ELR (cell line): ENCODE measurements at places on chromosomes 5 and 9.

DNA sequence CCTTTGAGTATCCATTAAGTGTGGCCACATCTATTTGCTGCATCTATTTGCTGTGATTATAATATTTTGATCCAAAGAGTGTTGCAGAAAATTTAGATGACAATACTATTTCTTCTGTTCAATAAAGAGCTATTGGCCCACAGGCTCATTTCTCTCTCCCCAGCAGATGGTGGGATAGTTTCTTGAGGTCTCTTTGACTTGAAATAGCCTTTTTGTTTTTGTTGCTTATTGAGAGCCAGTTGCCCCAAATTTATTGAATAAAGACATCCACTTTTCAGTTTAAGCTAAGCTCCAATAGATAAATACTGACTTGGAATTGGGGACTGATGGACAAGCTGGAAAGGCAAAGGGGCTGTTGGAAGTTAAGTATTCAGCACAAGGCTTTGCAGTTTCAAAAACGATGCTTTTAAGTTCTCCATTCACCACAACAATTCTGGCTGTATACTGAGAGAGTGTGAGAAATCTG, 290.1 kb upstream of the MPDZ start:
- no peak for DNase-seq

GRCh38 chr9:90141723-90142122, 500.9 kb downstream of the DIRAS2 start:
- DNase-seq = peak; percentile 30

GRCh38 chr5:96794757-96795156, 13.0 kb downstream of the ERAP1 start:
- DNase-seq = no peak

GRCh38 chr5:92574023-92574422, 1007.0 kb downstream of the NR2F1-AS1 start:
- peak; percentile 1 for DNase-seq

GRCh38 chr5:140835622-140836510, 1.8 kb downstream of the PCDHA7 start:
- no peak for DNase-seq

- no peak for DNase-seq
These were observed 25.0 kb upstream of the GSN start for GRCh38 chr9:121242959-121243346.

GRCh38 chr5:158487156-158487555, 612.6 kb downstream of the EBF1 start:
- DNase-seq = no peak

GRCh38 chr5:97955450-97955849, 772.4 kb upstream of the RIOK2 start:
- no peak for DNase-seq

DNA sequence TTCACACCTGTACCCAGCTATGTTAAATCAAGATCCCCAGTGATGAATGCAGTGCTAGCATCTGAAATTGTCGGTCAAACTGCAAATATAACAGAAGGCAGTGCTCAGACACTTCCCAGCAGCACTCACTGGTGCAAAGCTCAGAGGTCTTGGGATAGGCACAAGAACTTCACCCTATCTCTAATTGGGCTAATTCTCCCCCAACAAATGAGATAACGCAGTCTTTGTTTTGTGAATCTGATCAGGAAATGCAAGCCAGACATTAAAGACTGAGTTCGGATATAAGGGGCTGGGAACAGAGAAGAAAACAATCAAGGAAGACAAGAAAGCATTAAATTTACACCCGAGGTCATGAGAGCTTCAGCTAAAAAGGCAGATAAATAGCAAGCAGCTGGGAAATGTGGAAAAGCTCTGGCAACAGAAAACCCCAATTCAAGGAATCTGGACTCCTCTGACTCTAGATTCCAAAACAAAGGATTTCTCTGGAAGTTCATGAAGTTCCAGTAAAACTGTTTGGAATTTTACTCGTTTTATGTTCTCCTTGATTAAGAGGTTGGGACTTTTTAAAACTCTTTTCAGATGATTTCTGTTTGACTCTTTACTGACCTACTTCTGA, 65.1 kb downstream of the GNA14 start:
- DNase-seq = no peak

GRCh38 chr5:156402387-156402921, 75.5 kb downstream of the SGCD start:
- no peak for DNase-seq

- DNase-seq = peak; percentile 74
These were observed at the start of gene UAP1L1 for GRCh38 chr9:137077010-137077747. Gene UAP1L1 (plus strand): TSS chr9:137077517. CDS start chr9:137077533, 16 bp downstream.

- no peak for DNase-seq
These were observed 412.1 kb upstream of the CDH10 start for GRCh38 chr5:25056836-25057235.

GRCh38 chr9:136239983-136240330, 5.7 kb downstream of the QSOX2 start:
- no peak for DNase-seq

DNA sequence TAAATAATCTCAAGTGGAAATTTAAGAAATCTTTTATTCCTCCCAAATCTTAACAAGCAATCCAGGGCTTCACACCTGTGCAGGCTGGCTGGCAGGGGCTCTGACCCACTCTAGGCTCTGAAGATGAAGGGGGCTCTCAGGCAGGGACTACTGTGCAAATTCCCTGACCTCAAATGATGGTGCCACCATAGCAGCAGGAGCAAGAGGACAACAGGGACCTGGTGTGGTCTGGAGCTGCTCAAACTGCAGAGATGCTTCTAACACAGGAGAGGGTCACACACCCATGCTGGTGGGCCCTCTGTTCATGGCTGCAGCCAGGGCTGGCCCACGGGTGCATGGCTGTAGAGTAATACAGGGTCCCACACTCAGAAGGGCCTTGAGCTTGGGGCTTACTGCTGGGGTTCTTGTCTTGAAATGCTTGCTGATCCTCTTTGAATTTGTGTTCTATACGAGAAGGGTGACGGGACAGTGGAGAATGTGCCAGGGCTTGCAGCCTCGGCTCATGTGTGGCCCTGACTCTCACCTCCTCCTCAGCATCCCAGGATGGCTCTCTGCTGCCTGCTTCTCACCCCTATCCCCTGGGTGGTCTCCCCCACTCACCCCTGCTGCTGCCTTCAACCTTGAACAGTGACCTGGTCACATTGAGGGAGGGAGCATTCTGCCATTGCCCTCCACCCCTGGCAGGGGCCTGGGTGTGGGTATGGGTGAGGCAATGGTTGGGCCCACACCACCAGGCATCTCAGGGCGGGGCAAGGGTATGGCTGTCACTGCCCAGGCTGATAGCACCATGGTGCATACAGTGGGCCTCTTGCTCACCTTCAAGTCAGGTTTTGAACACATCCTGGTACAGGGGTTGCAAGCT, 191.7 kb downstream of the FSTL4 start:
- DNase-seq = no peak

DNA sequence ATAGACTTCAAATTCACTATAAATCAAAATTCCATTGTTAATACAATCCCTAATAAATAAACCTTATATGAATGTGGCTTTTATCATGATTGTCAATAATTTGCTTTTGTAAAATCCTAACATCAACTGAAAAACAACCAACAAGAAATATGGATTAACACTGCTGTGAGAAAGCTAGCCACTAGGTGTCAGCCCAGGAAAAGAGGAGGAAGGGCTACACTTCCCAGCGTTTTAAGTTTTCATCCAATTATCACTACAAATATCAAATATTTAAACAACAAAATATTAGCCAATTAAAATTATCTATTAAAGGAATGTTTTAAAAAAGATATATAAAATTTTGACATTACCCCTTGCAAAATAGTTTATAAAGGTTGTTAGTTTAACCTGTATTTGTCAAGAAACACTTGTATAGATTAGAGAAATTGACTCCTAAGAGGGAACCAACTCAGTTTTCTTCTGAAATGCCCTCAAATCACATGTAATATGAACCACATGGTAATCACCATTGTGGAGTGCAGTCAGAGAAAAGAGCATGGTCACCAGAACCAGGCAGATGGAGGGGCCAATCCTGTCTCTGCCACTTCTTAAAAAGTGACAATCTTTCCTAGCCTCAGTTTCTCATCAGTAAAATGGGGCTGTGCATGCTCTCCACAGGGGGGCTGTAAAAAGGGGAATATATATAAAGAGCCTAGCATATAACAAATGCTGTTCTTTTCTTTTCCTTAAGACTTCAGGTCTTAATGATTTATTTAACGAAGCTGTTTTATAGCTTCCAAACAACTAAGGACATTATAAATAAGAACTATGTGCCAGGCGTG, 188.2 kb downstream of the CRB2 start:
- DNase-seq = peak; percentile 57

DNA sequence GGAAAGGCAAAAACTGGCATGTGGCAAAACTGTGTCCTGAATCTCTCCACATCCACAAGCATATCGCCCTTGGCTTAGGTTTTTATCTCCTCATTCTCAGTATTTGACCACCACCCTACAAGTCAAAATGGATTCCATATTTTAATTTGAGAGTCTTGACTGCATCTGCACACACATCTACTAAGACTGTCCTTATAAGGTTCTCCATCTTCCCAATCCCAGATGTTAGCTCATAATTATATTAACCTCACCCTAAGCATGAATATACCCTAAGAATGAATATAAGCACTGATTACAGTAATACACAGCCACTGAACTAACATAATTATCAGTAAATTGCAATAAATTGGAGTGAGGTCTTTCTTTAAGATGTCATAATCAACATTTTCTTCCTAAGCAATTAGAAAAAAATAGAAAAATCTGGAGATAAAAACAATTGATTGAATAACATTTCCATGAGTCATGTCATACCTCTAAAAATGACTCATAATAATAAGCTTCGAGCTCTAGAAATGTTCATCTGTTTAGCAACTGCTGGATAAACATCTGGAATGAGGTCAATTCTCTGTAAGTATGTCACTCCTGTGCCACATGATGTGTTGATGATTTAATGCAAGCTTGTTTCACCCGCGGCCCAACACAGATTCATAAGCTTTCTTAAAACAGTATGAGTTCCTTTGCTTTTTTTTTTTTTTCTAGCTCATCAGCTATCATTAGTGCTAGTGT, 39.9 kb upstream of the PAM start:
- DNase-seq = peak; percentile 92

- DNase-seq = no peak
These were observed 79.8 kb upstream of the MAMDC2 start for GRCh38 chr9:69963803-69964202.

DNA sequence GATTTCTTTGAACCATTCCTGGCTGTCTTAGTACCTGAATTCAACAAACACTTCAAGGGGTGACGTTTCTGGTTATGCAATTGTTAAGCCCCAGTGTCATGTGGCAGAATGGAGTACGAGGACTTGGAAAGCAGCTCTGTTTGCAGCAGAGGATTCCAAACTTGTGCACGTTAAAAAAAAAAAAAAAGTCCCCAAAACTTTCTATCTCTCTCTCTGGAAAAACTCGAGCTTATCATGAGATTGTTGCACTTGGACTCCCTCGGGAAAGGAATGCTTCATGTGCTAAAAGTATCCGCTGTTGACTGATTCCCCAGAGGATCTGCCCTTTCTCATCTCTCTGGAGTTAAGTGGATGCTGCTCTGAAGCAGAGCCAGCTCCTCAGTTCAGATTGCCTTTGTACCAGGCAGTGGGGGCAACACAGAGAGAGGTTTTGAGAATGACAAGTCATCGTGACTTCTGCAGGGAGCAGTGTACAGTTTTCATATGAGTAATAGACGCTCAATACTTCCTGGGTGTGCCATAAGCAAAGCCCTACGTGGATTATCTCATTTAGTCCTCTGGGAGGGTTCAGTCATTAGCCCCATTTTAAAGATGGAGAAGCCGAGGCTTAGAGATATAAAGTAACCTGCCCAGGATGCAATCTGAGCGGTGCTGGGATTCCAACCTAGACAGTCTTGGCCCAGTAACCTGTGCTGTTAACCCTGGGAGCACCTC, 28.1 kb downstream of the TMOD1 start:
- peak; percentile 77 for DNase-seq

- DNase-seq = no peak
These were observed 11.3 kb downstream of the TMEM250 start for GRCh38 chr9:136107155-136107952.

DNA sequence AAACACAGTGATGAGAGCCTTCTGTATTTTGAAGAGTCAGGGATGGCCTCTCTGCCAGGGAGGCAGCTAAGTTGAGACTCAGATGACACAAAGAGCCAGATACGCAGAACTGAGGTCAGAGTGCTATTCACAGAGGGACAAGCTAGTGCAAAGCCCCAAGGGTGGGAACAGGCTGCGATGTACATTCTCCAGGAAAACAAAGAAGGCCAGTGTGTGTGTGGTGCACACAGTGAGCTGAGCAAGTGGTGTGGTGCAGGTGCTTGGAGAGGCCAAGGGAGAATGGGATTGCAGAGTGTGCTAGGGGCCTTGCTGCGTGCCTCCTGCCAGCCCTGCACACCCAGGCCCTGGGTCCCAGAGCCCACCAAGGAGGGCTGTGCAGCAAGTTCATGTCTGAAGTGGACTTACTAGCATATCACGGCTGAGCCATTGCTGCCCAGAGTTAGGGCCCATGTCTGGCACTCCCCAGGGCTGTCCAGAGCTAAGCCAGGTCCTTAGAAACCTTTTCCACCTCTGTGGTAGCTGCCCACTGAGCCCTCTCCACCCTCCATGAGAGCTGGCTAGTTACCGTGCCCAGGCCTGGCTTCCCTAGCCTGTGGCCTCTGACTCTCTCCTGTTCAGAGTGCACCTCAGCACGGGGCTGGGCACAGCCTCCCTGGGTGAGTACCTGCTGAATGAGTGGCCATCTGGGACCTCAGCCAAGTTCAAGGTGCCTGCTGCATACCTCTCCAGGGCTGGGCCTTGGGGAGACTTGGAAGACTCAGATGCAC, 9.3 kb downstream of the SLC25A48 start:
- DNase-seq = no peak

- DNase-seq = peak; percentile 77
These were observed 18.2 kb downstream of the S100Z start for GRCh38 chr5:76867827-76868693.
